ENCODE measurements at places on chromosomes 13 and 19.

DNA sequence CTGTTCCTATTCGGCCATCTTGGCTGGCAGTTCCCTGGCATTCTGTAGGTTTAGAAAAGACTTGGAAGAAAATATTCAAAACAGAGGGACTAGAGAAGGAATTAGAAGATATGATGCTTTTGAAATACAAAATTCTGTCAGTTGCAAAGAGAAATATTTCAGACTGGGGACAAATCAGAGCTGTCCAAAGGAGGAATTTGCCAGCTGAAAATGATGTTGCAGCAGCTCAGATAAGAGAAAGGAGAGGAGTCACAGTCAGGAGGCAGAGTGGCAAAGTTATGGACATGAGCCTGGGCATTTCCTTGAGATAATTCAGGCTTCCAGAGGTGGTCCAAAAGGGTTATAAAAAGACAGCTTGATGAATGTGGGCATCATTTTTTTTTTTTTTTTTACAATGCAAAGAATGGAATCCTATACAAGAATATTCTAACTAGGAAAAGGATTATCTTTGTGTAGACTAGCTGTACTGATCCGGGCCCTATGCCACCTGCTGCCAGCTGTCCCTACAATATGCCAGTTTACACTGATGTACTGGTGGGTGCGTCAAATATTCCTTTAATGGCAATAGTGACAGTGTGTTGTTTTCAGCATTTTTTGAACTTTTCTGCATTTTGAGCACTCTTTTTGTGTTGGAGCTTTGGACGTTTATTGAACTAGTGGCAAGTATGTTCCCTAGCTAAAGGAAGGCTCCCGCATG, 31.8 kb upstream of the CBY2 start:
- DNase-seq = no peak

DNA sequence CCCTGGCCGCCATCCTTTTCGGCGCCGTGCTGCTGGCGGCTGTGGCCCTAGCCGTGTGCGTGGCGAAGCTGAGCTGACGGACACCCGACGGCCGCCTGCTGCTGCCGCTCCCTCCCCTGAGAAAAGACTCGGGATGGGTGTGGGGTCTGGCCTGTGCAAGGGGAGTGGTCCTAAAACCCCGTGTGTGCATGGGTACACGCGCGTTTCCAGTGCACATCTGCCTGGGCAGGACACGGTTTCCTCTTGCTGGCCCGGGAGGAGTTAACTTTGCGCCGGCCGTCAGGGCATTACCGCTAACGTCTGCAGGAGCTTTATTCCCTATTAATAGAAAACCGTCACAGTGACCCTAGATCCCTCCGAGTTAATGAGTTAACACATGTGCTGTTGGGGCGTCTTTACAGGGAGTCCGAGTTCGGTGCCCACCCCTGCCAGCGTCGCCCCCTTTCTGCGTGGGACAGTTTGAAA, 1.3 kb downstream of the RGS9BP start:
- DNase-seq = no peak

GRCh38 chr13:42474954-42475353, 99.0 kb upstream of the TNFSF11 start:
- peak; percentile 24 for DNase-seq

- DNase-seq = no peak
Measured at GRCh38 chr13:100244431-100244830, 155.5 kb downstream of the PCCA start.

DNA sequence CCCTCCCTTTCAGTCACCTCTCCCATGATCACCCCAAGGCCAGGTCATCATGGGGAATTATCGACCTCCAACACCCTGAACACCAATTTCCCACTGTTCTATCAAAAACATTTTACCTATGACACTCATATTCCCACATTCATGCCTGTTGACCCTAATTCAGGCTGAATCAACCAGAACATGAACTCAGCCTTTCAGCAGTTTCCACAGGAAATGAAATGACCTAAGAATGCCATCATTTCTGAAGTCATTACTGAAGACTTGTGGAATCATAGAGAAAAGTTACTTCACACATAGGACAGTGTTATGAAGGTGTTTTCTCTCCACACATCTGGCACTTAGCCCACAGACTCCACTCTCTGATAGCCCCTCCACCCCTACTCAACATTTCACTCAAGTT, 29.9 kb upstream of the FAM124A start:
- no peak for DNase-seq
